Central memory CD8-positive, alpha-beta T cell (primary cell): ENCODE measurements at places on chromosomes 1 and 21.

- DNase-seq: no peak
Measured at GRCh38 chr1:109499661-109500536, 6.0 kb downstream of the CYB561D1 start.

DNA sequence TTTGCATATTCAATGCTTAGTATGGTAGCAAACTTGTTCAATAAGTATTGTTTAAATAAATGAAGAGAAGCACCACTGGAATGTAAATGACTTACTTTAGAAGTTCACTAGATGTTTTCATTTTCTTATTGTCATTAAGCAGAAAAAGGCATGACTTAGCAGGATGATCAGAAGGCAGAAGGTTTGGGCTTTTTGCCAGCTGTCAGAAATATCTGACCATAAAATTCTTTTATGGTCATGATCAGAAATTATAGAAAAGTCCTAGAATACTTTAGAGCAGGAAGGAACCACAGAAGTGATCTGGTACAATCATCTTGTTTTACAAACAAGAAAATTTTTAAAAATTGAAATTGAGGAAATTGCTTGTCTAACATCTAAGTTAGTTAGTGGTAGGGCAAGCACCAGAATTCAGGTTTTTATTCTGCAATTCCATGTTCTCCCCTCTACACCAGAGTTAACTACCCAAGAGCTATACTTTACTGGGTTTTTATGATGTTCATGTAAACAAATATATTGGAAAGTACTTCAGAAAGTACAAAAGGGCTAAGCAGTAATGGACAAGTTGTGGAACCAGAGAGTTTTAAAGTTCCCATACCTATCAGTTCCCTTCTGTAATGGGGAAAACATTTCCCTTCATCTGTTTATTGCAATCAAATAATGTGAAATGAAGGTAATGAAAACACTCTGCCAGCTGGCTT lies 10.1 kb downstream of the FMO5 start:
- no peak for DNase-seq

DNA sequence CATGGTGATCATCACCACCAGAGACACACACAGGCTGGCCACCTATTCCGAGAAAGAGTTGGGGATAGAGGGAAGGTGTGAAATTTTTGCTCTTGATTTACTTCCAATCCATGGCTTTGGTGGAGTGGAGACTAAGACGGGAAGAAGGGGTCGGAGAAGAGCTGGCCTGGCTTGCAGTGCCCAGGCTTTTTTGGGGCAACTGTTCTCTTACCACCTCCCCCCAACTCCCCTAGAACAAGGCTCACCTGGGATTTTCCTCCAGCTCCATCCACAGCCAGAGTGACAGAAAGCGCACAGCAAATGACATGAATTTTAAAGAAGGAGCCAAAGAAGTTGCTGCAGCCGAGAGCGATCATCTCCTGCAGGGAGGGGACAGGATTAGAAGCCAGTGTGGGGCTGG lies 16.0 kb downstream of the SLC26A9 start:
- DNase-seq: no peak

DNA sequence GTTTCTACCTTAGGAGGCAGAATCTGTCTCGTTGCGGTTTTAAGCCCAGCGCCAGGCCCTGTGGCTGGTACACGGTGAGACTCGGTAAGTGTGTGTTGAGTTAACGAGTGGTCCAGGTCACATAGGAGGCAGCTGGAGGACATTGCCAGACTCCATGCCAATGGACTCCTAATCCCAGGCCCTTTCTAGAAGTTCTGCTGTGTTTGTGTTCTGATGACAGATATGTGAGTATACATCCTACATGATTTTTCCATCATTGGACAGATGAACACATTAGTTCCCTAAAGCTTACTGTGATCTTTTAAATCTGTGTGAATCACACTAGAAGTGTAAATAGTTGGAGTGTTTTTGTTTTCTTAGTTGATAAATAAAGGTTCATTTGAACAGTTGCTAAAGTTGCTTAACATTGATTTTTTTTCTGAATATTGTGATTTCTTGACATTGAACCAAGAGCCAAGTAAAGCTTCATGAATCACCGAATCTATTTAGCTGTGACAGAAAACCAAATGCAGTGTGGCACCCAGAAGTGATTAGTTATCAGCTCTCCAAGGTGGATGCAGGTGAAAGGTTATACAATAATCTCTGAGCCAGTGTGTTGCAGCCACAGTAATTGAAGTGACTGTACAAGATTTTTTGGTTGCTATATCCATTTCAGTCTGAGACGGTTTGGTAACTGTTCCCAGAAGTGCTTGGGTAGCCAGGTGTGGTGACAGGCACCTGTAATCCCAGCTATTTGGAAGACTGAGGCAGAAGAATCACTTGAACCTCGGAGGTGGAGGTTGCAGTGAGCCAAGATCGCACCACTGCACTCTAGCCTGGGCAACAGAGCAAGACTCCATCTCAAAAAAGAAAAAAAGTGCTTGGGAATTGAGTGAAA lies 46.3 kb downstream of the DOP1B start:
- no peak for DNase-seq
